Hematopoietic multipotent progenitor cell (in vitro differentiated cells): ENCODE measurements at places on chromosomes 5 and 9. TPM values are rescaled to one million over a fixed set of nuclear protein-coding genes. Genes with fewer than 3 reads are reported as not detected.

Gene FBLL1
- total RNA-seq: 0.54 TPM

Gene SHOC1
- not detected for total RNA-seq

Gene SLC25A48
- total RNA-seq: under 0.01 TPM

GRCh38 chr5:100760688-100761087 lies 142.4 kb downstream of the ST8SIA4 start:
- no peak for DNase-seq

- DNase-seq: no peak
Observed at GRCh38 chr9:91785447-91785842, 164.6 kb downstream of the ROR2 start.

DNA sequence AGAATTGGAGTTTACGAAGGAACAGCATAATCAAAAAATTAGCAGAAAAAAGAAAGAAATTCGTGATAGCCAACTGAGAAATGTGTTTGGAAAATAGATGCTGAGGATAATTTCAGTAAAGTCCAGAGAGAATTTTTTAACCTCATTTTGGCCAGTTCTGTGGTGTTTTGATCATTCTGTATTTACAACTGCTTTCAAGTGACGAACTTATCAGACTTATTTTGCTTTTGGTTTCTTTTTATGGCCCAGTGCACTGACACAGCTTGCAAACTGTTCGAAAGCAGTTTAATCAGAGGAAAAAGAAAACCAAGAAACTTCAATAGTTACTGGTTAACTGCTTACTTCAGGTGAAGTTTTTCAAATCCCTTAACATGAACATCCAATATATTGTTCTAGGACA lies 1.9 kb downstream of the SDHA start:
- DNase-seq: peak; percentile 19

DNA sequence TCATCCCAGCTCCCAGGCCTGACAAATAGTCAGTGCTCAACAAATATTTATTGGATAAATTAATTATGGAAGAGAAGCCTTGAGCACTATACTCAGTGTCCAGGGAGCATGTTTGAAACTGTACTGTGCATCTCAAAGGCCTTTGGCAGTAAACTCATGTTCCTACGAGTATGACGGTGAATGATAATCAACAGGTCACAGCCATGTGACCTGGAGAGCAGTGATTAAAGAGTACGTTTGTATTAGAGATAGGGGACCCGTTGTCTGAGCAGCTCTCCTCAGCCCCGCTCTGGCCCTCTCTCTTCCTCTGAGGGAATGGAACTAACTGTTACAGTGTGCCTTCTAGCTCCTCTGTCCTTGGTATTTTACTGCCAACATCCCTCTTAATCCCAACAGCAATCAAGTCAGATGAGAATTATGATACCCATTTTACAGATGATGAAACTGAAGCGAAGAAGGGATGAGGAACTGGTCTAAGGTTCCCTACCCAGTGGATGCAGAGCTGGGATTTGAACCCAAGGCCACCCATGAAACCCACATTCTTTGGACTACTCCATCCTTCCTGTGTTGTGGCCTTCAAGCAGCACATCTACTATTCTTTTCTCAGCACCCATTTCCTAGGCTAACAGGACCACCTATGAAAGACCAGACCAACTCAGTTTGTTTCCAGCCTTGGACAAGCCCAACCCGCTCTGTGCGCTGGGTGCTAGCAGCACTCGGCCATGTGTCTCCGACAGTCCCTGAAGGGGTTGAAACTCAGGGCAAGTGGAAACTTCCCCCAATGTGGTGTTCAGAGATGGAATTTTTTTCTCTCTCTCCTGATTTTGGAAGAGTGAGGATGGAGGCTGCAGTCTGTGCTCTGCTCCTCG lies 34.9 kb downstream of the SPRY4 start:
- DNase-seq: no peak

GRCh38 chr9:5511935-5512580 lies 1.7 kb downstream of the PDCD1LG2 start:
- no peak for DNase-seq

DNA sequence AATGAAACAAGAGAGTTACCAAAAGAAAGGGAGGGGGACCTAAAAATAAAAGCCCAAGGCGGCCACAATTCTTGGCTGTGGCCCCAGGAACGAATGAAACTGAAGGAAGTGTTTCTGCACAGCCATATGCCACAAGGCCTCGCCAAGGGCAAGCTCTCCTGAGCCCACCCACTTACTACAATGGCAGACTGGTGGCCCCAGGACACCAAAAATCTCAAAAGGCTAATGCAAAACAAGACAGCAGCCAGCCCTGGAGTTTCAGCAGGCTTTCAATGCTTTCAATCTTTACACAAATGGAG lies 4.0 kb downstream of the CAMSAP1 start:
- no peak for DNase-seq

GRCh38 chr5:44632344-44632743 lies 176.4 kb upstream of the MRPS30 start:
- no peak for DNase-seq

GRCh38 chr9:109986521-109986991 lies 206.6 kb downstream of the PALM2AKAP2 start:
- no peak for DNase-seq
